ENCODE measurements at places on chromosomes 4 and X.

DNA sequence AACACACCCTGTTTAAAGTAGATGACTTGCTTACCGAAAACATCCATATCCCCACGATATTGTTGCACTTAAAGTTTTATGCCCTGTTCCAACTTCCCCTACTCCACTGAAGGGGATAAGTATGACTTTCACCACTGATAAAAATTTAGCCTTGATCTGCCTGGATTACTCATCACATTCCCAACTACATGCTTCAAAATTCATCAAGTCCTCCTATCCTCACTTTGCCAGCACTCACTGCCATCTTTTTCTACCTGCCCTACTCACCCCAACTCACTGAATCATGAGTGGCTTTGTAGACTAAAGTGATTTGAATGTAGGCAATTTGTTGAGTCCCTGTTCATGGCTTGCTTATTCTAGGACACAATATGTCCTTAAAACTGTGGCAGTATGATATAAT lies 12.2 kb upstream of the GPRIN3 start:
- no peak for DNase-seq

- no peak for DNase-seq
Observed at GRCh38 chr4:91961504-91961903, 342.3 kb upstream of the GRID2 start.

DNA sequence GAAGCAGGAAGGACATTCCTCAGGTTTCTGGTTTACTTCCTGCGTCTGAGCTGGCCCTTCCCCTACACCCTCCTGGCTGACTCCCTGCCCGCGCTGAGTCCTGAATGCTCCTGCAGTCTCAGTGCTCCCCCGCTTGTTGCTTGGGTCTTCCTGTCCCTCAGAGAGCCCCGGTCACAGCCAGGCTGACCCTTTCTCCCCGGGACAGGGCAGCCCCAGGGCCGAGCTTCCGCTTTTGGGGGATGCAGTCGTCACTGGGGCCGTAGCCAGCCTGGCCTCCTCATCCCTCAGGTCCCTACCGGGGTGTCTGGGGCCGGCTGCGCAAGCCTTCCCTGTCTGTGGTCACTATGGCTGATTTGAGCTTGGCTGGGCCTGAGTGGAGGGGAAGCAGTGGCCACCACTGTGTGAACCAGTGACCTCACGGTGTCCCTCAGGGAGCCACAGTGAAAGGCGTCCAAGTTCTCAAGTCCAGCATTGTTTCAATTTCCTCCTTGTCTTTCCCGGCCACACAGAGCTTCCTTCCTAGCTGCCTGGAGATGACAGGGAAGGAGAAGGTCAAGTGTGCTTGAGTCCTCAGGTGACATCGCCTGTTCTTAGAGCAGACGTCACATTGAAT lies 34.1 kb upstream of the ASMTL start:
- no peak for DNase-seq

GRCh38 chr4:1243451-1244080 lies 5.4 kb downstream of the CTBP1 start:
- no peak for DNase-seq

DNA sequence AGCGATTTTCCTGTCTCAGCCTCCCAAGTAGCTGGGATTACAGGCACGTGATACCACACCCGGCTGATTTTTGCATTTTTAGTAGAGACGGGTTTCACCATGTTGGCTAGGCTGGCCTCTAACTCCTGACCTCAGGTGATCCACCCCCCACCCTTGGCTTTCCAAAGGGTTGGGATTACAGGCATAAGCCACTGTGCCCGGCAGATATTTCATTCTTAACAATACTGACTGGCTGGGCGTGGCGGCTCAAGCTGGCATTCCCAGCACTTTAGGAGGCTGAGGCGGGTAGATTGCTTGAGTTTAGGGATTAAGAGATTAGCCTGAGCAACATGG lies 1.3 kb downstream of the PQBP1 start:
- DNase-seq, result no peak

DNA sequence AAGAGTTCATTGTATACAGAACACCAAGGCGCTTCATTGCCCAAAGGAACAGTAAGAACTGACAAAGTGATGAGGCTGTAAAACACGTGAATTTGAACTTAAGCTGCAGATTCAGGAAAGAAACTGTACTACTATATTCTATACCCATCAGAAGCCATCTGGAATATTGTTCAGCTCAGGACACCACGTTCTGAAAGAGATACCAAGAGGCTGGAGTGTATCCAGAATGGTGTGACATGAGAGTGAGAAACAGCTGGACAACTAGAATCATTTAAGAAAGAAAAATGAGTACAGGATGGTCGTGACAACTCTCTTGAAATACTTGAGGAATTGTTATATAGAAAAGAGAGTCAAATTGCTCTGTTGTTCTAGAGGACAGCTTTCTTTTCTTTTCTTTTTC lies 94.9 kb downstream of the MGST2 start:
- no peak for DNase-seq

DNA sequence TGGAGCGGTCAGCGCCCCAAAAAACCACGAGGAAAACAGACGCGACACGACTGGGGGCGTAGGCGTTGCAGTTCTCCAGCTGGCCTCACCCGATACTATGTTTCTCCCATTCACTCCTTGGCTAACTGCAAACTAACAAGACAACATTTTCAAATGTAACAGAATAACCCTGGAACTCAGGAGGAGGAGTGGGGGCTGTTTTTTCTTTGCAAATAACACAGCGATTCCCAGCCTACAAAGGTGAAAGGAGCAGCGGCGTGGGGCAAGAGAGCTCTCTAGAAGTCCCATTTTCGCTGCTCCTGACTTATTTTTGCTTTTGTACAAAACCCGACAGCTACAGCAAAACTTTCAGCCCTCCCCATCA lies 1.6 kb downstream of the SOX3 start:
- DNase-seq, result no peak

GRCh38 chr4:113565702-113566012 lies 195.9 kb downstream of the CAMK2D start:
- no peak for DNase-seq

- no peak for DNase-seq
Observed at GRCh38 chrX:9698576-9698975, 67.1 kb downstream of the GPR143 start.

GRCh38 chr4:109801099-109801789 lies 555 bp downstream of the CFI start:
- no peak for DNase-seq

DNA sequence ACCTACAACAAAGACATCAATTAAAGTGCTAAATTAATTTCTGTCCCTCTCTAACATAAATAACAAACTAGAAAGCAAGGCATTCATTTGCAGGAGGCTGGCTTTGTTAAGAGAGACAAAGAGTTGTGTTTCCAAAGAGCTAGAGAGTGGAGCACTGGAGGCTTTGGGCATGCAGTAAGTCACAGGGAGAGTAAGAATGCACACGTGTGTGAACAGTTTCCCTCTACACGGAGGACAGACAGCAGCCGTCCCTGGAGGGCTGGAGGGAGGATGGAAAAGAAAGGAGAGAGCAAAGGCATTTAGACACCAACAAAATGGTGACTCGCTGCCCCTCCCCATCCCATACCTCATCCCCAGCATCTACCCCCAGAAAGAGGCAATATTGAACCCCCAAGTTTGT lies 20.4 kb upstream of the DCHS2 start:
- DNase-seq, result no peak

DNA sequence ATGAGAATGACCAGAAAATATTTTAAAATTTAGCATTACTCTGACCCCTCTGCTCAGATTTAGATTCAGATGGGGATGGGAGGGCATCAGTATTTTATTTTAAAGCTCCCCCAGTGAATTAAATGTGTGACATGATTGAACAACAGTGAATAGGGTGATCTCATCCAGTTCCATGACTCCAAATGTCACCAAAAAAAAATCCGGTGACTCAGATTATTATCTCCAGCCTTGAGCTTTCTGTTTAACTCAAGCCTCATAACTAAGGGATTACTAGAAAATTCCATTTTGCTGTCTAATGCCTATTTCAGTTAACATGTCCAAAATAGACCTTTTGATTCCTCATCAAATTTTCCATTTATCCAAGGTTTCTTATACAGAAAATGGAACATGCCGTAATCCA lies 121.8 kb upstream of the TMEM47 start:
- no peak for DNase-seq

- no peak for DNase-seq
Observed at GRCh38 chrX:136195247-136195646, 47.9 kb downstream of the FHL1 start.

DNA sequence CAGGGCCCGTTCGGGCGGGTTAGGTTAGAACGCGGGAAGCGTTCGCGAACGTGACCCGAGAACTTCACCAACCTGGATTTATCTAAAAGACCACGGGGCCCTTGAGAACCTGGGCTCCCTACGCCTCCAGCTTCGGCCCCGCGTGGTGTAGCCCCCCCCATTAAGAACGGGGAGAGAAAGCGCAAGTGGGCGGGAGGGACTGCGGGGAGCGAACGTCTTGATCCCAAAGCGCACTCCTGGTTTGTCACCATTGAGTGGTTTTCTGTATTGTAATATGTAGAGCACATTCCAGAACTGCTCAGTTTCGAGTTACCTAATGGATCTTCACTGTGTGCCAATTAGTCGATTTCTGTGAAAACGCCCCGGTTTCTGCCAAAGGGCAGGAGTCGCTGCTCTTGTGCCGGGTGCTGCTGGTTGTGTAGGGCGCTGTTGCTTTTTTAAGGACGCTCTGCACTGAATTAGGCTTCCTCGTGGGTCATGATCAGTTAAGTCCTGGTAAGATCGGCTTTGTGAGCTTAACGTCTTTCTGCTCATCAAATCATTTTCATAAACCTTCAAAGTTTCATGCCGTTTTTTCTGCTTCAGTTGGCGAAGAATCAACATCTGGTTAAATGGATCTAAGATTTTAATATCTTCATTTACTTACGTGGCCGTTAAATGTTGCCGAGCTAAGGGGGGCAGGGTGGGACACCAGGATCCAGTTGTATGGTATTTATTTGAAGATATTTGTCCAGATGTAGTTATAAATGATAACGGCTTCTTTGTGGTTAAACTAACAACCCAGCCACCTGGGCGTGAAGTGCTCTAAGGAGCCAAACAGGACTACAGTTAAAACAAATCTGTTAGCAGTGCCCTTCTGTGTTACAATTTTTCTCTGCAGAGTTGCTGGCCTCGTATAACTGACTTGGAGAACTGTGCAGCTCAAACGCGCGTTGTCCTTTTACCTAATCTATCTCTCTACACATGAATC lies 809 bp downstream of the MND1 start:
- DNase-seq, result no peak

GRCh38 chr4:86876894-86877685 lies 15.1 kb downstream of the C4orf36 start:
- DNase-seq, result no peak

DNA sequence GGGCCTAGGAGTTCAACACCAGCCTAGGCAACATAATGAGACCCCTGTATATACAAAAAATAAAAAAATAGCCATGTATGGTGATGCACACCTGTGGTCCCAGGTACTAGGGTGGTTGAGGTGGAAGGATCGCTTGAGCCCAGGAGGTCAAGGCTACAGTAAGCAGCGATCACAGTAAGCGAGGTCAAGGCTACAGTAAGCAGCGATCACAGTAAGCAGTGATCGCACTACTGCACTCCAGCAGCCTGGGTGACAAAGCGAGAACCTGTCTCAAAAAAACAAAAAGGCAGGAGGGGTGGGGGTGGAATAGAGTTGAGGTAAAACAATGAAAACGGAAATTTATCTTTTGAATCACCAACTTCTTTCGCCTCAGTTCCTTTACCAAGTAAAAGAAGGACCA lies 29.4 kb downstream of the TBCK start:
- no peak for DNase-seq

DNA sequence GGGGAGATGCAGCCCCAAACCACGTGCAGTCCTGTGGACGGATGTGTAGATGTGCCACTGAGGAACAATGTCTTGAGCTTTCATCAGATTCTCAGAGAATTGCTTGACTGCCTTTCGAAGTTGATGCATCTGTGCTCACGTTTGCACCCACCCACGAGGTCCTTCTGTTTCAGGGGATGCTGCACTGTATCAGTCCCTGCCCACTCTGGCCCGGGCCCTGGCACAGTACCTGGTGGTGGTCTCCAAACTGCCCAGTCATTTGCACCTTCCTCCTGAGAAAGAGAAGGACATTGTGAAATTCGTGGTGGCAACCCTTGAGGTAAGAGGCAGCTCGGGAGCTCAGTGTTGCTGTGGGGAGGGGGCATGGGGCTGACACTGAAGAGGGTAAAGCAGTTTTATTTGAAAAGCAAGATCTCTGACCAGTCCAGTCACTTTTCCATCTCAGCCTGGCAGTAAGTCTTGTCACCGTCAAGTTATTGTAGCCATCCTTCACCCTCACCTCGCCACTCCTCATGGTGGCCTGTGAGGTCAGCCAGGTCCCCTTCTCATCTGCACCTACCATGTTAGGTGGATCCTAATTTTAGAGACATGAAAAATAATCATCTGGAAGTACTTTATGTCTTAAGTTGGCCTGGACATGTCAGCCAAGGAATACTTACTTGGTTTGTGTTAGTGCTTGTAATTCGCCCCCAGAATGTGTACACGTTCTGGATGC lies 36.4 kb upstream of the MSANTD1 start:
- no peak for DNase-seq

- DNase-seq, result no peak
Observed at GRCh38 chr4:70515367-70516250, 2.8 kb upstream of the AMTN start.

- no peak for DNase-seq
Observed at GRCh38 chrX:81082649-81083048, 119.1 kb downstream of the HMGN5 start.

- DNase-seq, result no peak
Observed at GRCh38 chr4:185113340-185113739, 29.7 kb upstream of the SLC25A4 start.

DNA sequence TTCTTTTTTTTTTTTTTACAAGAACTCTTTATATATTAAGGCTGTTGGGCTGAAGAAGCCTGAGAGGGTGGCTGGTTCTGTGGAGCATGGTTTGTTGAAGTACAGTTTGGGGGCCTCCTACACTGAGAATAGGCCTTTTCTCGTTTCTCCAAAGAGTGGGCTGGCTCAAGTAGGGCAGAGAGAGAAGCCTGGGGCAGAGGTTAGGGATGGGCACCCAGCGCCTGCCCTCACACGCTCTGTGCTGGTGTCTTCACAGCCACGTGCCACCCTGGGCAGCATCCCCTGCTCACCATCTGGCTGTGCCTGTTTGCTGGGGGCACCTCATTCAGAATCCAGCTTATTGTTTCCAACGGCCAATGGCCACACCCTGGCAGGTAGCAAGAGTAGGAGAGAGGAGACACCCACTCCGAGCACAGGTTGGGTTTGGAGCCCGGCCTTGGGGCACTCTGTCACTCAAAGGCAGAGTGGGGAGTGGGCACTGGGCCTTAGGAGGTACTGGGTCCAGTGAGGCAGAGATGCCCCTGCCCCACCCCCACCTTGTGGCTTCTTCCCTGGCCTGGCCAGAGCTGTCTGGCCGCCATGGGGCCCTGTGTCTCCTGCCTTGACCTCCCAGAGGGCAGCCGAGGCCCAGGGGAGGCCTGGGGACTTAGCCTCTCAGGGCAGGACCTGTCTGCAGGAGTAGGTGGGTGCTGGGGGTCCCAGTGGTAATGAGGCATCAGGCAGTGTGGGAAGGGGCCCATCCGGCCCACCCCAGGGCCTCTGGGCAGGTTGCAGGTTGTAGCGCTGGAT lies 2.9 kb downstream of the MSANTD1 start:
- no peak for DNase-seq
